NCI-H2081 treated with DMSO at 0.1 percent for 48 hours (cell line): ENCODE measurements at places on chromosomes 11 and 22.

GRCh38 chr11:120660024-120660565, 148.5 kb downstream of the GRIK4 start:
- DNase-seq: no peak

- no peak for DNase-seq
Measured at GRCh38 chr11:4662876-4663275, 19.1 kb downstream of the OR51E1 start.

DNA sequence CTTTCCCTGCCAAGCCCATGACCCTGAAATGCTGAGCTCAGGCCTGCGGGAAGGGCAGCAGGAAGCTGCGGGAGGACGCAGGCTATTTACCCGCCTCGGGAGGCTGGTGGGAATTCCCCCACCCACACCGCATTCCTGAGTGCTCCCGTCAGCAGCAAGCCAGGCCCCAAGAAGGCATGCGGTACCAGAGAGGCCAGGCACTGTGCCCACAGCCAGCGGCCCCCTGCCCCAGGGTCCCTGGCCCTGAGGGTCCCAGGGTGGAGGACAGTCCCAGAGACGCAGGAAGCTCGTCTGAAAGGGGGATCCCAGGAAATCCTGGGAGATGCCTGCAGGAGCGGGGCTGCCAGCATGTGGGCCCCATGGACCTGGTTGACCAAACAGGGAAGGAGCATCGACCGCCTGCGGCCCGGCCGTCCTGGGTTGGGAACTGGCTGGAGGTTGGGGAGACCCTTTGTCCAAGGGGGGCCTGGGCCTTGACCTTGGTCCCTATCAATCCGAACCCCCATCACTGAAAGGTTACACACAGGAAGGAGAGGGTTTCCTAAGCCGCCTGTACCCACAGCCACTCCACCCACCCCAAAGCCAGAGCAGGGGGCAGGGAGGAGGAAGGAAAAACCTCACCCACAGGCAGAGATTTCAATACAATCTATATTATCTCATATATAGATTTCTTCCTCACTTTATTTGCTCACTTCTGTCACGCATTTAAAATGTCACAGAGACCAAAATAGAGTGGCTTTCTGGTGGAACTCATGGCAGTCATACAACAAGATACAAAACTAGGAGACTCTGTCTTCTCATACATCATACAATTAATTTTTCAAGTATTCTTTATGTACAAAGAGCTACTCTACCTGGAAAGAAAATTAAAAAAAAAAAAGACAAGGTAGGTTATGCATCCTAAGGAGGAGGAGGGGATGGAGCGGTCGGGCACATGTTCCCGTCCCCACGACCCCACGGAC, 17.1 kb downstream of the MAFF start:
- DNase-seq: no peak

GRCh38 chr11:78784321-78785061, 209.8 kb upstream of the NARS2 start:
- DNase-seq: no peak

DNA sequence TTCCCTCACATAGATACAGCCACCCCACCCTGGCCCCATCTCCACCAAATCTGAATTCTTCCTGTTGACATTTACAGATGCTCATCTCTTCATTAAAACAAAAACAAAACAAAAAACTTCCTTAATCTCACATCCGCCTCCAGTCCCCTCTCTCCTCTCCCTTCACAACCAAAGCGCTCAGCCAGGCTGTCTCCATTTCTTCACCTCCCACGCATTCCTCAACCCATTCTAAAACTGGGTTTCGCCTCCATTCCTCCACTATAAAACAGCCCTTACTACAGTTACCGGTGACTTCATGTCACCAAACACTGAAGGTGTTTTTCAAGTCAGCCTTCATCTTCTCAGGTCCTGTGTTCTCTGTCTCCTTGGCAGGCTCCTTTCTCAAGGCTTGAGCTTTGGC, 9.6 kb downstream of the BACE1-AS start:
- DNase-seq: no peak

DNA sequence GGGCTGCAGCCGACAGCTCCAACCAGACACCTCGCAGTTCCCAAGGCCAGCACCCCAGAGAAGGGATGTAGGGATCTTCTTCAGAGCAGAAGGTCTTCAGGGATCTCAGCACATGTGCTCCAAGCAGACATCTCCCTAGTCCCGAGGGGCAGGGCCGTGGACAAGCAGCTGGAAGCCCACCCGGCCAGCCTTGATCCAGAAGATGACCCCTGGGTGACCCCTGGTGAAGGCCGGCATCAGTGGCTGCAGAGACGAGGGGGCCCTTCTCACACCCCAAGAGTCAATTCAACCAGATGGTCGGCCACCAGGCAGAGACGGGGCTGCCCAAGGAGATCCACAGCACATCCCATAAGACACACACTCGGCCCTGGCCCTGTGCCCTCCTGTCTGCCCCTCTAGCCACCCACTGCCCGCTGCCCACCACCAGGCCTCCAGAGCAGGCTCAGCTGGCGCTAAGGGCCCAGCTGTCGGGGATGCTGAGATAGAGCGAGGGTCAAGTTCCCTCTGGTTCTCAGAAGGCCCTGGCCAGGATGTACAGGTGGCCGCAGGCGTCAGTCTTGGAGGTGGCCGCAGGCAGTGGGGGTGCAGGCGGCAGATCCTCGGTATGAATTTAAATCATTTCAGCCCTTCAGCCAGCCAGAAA, 168.3 kb downstream of the BRD1 start:
- no peak for DNase-seq

- DNase-seq: no peak
Measured at GRCh38 chr11:35414776-35415175, 4.6 kb downstream of the SLC1A2 start.

GRCh38 chr11:934527-934926, 8.9 kb downstream of the AP2A2 start:
- no peak for DNase-seq

DNA sequence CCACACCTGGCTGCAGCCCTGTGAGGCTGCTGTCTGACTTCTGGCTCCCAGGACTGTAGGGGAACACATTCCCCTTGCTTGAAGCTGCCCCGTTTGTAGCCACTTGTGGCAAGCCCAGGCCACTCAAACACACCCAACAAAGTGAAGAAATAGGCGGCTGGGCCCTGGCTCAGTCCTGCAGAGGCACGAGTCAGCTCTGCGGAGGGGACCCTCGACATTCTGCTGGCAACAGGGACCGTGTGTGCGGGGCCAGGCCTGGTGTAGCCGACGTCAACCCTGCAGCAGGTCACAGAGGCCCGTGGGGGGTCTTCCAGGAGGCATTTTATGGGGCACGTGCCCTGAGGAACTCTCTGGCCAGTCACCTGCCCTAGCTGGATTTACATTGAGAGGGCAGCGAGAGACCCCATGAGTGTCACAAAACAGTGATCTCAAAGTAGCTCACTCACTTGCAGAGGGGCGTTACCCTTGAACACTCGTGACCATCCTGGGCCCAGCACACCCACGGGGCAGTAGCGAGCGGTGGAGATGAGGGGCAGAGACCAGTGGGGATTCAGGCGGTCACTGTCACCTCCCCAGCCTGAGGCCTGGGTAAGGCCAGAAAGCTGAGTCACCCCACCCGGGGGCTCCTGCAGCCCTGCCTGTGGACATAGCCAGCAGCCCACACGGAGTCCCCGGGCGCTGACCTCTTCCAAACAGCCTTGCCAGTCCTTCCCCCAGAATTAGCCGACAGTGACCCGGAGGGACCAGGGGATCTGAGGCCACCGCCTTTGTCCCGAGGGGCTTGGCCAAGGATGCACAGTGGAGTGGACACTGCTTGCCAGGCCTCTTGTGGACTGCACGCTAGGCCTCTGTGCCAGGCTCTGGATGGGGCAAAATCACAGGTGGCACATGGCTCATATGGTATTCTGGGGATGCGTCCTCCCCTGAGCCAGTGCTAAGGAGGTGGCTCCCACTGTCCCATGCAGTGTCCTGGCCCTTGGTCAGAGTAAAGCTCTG, 139.5 kb downstream of the CTTN start:
- no peak for DNase-seq

DNA sequence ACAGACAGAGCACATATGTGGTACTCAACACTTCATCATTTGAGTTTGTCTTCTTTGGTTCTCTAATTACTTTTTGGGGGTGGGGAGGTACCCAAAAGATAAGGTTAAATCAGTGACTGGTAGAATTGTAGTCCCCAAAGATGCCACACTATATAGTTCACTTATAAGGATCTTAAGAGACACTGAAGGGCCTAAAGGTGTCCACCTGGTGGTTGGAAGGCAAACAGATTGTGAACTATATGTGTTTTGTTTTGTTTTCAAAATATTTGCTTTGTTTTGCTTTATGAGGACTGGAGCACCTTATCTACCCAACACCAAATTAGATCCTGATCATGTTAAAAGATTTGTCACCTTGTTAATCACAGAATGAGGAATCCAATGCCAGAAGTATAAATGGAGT, 136.1 kb downstream of the DCDC1 start:
- DNase-seq: no peak

DNA sequence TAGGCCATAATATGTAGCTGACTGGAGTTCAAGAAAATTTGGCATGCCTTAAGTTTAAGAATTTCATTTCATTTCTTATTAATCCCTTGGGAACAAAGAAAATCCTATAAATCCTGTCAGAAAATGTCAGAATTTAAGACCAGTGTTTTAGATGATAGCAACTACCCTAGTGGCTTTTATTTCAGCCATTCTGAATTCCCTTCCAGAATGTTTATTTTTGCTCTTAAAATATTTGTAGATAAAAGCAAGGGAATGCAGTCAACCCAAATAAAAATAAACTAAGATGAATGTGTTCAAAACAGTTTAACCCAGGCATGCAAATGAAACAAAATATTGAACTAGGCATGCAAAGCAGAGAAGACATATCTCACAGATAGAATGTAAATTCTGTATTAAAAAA, 356.9 kb upstream of the LRRC4C start:
- DNase-seq: no peak

DNA sequence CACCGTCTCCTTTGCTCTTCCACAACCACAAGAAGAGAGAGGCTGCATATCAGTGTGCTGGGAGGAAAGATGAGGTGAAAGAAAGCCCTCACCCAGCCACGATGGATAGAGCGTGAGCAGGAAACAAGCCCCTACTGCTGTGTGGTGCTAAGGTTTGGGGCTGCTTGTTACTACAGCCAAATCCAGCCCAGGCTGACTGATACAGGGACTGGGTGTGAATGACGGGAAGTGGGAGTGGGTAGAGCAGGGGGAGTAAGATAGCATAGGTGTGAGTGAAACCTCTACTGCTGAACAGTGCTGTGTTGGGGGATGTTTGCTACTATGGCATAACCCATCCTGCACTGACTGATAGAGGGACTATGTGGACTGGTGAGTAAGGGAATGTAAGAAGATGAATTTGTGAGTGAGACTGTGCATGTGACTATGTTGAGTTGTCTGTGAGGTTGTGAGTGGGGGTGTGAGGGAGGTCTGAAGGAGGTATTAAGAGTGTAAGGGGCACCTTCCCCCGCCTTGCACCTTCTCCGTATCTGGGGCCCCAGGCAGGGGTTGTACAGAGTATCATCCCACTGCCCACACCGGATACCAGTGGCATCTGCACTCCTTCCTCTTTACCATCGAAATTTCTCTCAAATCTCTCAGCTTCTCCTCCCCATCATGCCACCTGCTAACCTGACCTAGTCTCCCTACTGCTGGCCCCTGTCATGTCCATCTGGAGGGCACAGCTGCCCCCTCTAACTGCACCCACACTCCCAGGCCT, 91.5 kb downstream of the MN1 start:
- DNase-seq: no peak

DNA sequence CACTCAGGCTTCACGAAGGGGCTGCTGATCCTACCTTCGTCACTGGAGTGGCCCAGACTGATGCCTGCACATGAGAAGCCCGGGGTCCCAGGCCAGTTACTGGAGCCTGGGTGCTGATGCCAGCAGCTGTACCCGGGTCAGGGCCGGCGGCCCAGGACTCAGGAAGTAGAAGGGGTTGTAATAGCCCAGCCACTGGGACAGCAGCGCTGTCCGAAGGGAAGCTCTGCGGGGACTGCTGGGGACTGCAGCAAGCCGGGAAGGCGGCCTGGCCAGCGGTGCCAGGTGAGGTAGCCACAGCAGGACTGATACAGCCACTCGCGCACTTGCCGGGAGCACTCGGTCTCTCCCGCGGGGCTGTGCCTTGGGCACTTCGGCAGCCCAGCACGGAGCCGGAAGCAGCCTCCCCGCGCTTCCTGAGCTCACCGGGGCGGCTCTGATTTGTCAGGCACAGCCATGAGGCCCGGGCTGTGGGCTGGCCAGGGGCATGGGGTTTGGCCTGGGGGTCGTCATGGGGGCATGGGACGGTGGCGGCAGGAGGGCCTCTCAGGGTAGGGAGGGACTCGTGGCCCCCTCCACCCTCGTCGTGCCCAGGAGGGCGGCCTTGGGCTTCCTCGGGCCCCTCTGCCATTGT, 13.9 kb upstream of the OR8K1 start:
- DNase-seq: no peak

- no peak for DNase-seq
Measured at GRCh38 chr11:133663135-133663985, 131.1 kb upstream of the OPCML start.

DNA sequence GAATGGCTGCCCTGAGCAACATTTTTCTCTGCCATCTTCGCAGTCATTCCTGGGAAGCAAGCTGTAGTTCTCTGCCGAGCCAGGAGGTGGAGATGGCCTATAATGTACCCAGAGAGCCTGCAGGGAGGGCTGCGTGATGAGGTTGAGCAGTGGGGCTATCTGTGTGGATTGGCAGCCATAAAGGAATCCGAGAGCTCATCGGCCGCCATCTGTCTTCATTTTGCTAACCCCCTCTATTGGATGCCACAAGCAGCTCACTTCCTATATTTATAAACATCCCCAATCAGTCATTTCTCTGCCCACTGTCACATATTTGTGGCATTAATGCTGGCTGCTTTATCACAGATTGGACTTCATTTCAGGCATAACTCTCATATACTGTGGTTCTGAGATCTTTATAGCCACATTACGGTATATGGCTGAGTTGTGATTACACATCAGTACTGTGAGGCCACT, 209.5 kb downstream of the NTM start:
- no peak for DNase-seq

DNA sequence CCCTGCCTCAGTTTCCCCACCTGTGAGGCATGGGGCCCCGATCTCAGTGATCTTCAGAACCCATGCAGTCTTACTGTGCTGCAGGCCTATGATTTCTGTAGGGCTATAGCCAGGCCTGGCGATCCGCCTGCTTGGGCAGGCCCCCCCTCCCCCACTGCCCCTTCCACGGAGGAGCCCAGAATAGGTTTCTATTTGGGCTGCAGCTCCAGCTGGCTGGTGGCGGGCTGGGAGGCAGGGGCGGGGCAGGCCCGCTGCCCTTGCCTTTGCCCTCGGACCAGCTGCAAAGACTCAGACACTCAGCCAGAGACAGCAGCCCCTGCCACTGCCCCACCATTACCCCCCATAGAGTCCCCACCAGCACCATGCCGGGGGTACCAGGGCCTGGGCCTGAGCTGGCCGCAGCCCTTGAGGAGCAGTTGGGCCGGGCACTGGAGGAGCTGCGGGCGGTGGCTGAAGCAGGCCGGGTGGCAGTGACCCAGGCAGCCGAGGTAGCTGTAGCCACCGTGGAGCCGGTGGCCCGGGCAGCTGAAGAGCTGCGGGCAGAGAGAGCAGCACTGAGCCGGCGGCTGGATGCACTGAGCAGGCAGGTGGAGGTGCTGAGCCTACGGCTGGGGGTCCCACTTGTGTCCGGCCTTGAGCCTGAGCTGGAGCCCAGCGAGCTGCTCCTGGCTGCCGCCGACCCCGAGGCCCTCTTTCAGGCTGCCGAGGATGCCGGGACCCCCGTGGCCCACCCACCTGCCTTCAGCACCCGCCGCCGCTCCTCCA, 12.2 kb downstream of the SMTN start:
- no peak for DNase-seq
